Posterior cingulate gyrus (tissue), 11 donors: ENCODE measurements at places on chromosomes 5 and 9.

DNA sequence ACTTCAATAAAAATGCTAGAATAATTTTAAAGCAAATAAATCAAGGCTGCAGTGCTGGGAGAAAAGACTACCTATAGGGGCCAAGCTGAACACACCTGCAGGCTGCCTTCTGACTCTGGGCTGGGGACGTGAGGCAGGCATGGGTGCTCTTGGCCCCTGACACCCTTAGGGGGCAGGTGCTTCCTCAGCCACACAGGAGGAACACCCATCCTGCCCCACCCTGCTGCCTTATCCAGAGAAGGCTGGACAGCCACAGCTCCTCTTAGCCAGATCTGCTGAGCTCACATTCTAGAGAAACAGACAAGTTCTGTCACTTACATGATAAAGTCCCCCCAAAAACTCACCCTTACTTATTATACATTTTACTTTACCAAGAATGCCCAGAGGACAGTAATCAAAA lies 6.6 kb upstream of the LMX1B start:
- no peak for DNase-seq

GRCh38 chr5:1488882-1489680 lies 34.7 kb downstream of the LPCAT1 start:
- DNase-seq: no peak

GRCh38 chr5:163916861-163917260 lies 411.4 kb downstream of the MAT2B start:
- DNase-seq: no peak

DNA sequence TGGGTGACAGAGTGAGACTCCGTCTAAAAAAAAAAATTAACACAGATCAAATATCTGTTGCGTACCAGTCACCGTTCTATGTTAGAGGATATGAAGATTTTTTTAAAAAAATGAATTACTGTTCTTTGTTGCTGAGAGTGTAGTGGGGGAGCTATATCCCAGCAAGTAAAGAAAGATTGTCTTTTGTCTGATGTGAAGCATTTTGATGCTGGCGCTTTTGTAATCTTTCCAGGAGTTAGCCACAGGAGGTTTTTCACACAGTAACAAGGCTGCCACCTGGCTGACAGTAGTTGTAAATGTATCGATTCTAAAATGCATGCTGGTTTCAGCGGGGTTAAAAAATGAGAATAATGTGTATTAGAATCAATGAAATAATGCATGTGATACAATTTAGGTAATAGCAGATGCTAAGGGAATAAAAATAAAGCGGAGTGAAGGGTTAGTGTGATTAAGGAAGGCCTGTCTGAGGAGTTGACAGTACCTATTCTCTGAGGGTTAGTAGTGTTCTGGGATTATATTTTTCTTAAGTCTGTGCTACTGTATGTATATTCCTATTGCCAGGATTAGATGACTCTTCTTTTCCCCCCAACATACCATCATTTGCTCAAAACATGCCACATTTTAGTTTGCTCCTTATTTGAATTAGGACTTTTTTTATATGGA lies 3.4 kb downstream of the LMNB1 start:
- DNase-seq: no peak

DNA sequence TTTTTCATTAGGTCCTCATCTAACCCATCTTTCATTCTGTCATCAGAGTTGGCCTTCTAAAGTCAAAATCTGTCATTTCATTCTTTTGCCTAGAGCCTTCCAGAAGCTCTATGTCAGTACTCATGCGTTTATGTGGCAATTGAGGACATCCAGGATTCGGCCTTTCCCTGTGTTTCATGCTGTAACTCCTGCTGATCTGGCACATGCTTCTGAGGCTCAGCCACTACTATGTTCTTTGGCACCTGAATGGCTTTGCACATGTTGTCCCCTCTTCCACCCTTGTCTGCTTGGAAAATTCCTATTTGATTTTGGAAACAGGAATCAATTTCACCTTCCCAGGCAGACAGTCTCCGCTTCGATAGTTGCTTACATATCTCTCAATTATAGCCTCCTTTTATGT lies 84.9 kb downstream of the GDNF start:
- no peak for DNase-seq

- no peak for DNase-seq
Measured at GRCh38 chr5:127505905-127506304, 11.5 kb upstream of the PRRC1 start.

- no peak for DNase-seq
Measured at GRCh38 chr9:99199938-99200539, 21.7 kb downstream of the ALG2 start.

DNA sequence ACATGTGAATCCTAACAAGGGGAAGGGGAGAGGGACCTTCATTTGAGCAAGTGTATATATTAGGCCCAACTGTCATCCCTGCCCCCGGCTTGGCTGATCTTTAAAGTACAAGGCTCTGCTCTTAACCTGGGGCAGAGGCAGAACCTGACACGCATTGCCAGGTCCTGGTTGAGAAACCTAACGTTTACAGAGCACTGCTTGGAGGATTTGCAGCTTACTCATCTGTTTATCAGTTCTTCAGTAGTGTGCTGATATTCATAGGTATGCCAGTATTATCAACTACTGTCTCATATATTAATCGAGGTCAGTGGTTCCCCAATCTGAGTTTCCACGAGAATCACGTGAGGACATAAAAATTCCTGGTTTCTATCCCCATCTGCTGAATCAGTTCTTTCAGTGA lies 50.4 kb downstream of the ACO1 start:
- no peak for DNase-seq

- no peak for DNase-seq
Measured at GRCh38 chr5:4228708-4229107, 633.1 kb downstream of the IRX1 start.

DNA sequence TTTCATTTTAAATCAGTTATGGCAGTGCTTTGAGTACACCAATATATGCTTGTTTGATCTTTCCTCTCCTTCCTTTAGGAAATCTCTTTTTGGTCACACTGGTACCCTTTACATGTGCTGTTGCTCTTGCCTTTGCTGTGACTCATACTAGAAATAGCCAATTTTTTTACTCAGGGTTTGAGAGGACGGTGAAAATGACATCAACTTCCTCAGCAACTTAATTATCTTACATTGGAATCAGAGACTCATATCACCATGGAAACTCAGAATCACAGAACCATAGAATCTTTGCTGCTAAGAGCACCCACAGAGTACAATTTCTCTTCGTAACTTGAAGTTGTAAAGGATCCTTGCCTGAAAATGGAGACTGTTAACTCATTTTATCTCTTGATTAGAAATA lies 13.8 kb upstream of the ZNF300 start:
- DNase-seq: no peak

DNA sequence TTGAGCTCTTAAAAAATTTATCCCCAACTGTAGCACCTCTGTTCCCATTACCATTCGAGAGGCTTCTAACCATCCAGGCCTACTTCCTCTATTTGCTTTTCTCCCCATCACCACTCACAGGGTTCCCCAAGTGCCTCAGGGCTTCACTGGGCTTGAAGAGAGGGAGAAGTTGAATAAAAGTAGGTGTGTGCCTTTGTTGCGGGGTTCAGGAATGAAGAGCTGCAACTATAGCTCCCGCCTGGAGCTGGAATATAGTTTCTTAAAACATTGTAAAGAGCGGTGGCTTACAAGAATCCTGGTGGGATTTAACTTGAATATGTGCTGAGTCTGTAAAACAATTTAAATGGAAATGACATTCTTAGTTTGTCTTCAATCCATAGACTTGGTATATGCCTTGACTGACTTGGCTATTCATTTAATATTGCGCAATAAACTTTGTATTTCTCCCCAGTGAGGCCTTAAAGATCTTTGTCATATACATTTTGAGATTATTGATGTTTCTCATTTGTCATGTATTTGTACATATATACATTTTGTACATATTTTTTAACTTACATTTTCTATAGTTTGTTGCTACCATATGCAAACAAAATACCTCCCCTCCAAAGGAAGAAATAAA lies 7.2 kb downstream of the ENTREP1 start:
- no peak for DNase-seq

DNA sequence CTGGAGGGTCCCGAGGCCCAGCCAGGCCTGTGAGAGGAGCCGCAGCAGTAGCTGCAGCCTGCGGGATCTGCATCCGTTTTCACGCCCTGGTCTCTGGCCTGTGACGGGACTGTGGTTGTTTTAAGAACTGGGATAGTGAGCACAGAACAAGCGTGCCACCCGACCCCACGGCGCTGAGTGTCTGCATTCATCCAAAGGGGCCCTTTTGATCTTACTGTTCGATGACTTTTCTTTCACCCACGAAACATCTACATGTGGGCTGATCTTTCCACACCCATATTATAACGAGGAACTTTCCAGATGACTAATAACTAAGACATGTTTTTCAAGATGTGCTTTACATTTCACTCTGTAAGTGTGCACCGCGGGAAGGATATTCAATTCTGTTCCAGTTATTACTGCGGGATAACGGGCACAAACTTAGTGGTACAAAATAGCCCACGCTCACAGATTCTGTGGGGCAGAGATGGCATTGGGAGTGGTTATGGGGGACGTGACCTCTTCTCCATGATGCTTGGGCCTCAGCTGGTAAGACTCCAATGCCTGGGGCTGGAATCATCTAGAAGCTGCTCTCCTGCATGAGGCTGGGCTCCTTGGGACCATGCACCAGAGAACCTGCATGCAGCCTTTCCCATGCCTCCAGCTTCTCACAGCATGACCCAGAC lies 165.0 kb downstream of the SYK start:
- DNase-seq: no peak

DNA sequence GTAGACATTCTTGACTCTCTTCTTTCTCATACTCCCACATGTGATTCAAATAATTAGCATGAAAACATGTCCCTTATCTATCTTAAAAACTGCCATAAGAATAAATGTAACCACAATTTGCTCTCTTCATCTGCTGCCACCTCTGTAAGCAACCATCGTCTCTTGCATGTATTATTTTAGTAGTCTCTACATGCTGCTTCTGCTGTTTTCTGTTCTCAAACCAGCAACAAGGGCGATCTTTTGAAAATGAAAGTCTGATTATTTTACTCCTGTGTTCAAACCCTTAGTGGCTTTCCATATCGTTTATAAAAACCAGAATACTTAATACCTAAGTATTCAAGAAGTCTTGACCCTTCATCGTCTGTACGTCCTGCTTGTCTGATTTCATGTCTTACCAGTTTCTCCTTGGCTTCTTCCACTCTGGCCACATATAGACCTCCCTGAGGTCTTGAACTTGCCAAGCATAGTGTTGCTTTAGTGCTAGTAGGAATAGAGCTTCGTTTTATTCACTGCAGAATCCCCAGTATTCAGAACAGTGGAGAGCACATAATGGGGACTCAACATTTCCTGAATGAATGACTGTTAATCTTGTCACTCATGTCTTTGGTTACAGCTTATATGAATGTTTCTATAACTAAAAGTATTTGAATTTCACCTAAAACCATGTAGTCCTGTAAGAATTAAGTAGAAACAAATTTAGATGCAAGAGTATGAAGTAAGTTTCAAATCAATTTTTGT lies 10.6 kb downstream of the CDC42SE2 start:
- no peak for DNase-seq

GRCh38 chr5:39518516-39518915 lies 93.7 kb upstream of the DAB2 start:
- DNase-seq: no peak

- DNase-seq: no peak
Measured at GRCh38 chr9:106019702-106020101, 325.4 kb downstream of the TMEM38B start.
